Ovary (tissue), 10 donors: ENCODE measurements at places on chromosomes 2 and 18. TPM values are rescaled to one million over a fixed set of nuclear protein-coding genes. Genes with fewer than 3 reads are reported as not detected.

DNA sequence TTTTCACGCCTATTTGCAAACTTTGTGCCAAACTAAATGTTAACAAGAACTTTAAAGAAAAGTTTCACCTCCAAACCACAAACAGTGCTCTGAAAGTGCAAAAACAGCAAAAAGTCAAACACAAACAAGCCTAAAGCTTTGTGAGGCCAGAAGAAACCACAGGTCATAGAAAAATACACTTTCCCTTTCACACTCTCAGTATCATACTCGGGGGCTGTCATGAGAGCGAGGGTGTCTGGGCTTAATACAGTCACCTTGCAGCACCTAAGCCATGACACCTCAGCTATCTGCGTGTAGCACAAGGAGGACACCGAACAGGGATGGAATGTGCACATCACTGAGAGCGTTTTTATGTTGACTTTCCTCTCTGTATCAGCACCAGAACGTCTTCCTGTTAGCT is 26.6 kb upstream of the SEH1L start:
- H3K4me3 ChIP-seq = no peak overlapping the region
- H3K27ac ChIP-seq = no peak overlapping the region
- no peak for DNase-seq
- H3K27me3 ChIP-seq = no peaks in the 10 kb centered on the region
- H3K36me3 ChIP-seq = no peaks in the 10 kb centered on the region

DNA sequence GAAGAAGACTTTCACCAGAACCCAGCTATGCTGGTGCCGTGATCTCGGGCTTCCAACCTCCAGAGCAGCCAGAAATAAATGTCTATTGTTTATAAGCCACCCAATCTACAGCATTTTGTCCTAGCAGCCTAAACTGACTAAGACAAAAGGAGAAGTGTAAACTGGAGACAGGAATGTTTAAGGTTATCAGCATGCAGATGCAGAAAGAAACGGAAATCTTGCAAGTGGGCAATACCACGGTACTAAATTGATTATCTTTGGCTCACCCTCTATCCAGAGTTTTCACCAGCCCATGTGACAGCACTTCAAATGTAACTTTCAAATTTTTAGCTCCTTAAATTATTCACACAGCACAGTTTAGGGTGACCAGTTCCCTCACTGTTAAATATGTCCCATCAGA is 5.7 kb upstream of the CAPN14 start:
- no peaks in the 10 kb centered on the region for H3K36me3 ChIP-seq
- H3K4me1 ChIP-seq = no peaks in the 10 kb centered on the region

DNA sequence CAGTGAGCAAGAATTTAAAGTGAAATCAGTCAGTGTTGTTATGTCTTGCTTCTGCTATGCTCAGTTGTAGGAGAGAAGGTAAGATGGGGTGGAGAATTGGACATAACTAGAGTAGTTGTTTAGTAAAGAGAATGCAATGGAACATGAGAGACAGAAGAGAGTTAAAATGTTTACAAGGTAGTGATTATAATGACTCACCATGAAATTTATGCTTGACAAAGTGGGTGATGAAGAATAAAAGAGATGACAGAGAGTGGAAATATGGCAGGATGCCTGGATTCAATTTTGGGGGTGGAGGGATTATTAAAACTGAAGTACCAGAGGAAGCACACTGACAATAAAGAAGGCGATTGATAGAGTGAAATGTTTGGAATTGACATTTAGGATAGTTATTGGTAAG is 10.6 kb downstream of the SCG2 start:
- no peak overlapping the region for H3K4me3 ChIP-seq
- no peaks in the 10 kb centered on the region for H3K36me3 ChIP-seq
- DNase-seq = no peak
- no peaks in the 10 kb centered on the region for H3K4me1 ChIP-seq
- no peaks in the 10 kb centered on the region for H3K27me3 ChIP-seq

GRCh38 chr2:72149556-72150156 is 2.0 kb upstream of the CYP26B1 start:
- peaks cover 10% of the 10 kb centered on the region for H3K4me1 ChIP-seq
- peak overlapping the region; percentile 42 for H3K4me3 ChIP-seq
- H3K27me3 ChIP-seq = no peaks in the 10 kb centered on the region
- no peak overlapping the region for H3K27ac ChIP-seq
- no peaks in the 10 kb centered on the region for H3K36me3 ChIP-seq

DNA sequence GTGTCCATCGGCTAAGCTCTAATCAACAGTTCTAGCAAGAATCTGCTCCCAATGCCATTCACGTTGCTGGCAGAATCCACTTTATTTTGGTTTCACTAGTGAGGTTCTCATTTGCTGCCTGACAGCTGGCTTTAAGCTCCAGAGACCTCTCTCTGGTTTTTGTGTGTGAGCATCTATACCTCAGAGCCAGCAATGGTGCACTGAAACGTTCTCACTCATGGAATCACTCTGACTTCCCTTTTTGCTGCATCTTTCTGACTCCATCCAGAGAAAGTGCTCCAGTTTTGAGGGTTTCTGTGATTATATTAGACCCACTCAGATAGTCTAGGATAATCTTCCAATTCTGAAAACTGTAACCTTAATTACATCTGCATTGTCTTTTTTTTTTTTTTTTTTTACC is 596.6 kb downstream of the RNF144A start:
- no peak for DNase-seq
- no peaks in the 10 kb centered on the region for H3K4me1 ChIP-seq
- no peaks in the 10 kb centered on the region for H3K27me3 ChIP-seq
- no peak overlapping the region for H3K4me3 ChIP-seq

Gene GALNT3
- polyA plus RNA-seq = 5.2 TPM
